ENCODE measurements at places on chromosomes 3 and 15.

GRCh38 chr3:147218965-147219364 lies 187.4 kb downstream of the ZIC4 start:
- no peak for DNase-seq

DNA sequence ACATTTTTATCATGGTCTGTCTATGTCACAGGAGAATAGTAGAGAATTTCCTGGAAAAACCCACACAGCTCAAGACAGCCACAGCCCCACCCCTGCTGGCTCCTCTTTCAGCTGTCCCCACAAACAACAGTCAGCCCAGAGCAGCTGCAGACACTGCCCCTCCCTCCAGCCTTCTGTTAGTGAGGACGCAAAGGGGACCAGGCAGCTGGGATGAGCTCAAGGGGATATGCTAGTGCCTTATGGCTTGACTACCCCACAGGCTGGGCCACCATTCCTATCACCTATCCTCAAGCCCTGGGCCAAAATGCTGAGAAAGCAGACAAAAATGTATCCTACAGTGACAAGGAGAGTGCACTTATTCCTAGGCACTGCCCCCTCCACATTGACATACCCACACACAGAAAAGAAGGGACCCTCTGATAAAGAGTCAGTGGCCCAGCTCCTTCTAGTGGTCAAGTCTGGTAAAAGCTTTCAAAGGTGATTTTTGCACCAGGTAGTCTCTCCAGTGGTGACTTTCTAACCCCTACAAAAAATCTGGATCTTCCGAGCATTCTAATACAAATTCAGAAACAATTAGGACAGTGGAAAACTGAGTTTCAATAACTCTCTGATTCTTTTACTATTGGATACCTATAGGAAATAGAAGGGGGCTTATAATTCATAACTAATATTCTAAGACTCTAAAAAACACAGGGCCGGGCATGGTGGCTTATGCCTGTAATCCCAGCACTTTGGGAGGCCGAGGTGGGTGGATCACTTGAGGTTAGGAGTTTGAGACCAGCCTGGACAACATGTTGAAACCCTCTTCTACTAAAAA lies 3.0 kb upstream of the MAP1A start:
- peak; percentile 35 for DNase-seq

DNA sequence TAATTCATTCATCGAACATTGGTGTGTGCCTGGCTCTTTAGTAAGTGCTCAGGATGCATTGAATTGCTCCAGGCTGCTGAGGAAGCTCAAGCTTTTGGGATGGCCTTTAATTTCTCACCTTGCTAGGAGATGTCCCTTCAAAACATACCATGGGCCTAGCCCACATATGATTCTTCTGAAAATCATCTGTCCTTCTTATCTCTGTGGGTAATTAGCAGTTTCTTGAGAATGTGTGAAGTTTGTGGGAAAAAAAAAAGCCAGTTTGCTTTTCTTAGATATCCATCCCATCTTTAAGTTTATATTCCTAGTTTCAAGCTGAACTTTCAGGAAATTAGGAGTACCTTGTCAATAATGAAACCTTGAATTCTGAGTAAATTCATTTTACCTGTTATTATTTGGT lies 532.3 kb upstream of the SUCLG2 start:
- no peak for DNase-seq

- DNase-seq = no peak
These were observed 10.6 kb upstream of the TNIK start for GRCh38 chr3:171470714-171471227.

GRCh38 chr3:159263750-159264553 lies 462.1 kb downstream of the MFSD1 start:
- DNase-seq = peak; percentile 30

- DNase-seq = no peak
These were observed 16.1 kb downstream of the SLC28A2 start for GRCh38 chr15:45268135-45268534.

GRCh38 chr15:48674876-48675275 lies 29.4 kb upstream of the FBN1 start:
- no peak for DNase-seq

GRCh38 chr3:49410846-49411534 lies 786 bp downstream of the RHOA start:
- no peak for DNase-seq
